ENCODE measurements at places on chromosomes 2 and 18. TPM values are rescaled to one million over a fixed set of nuclear protein-coding genes. Genes with fewer than 3 reads are reported as not detected.

The ABI2 gene
- 94.3 TPM for total RNA-seq

The ECEL1 gene
- total RNA-seq = 18.0 TPM

The FBXO15 gene
- total RNA-seq = 0.21 TPM

The LONRF2 gene
- 0.24 TPM for total RNA-seq

The CHRND gene
- total RNA-seq = not detected

The DSC1 gene
- total RNA-seq = not detected

The ADCYAP1 gene
- not detected for total RNA-seq

The UGT1A4 gene
- not detected for total RNA-seq
